Activated CD8-positive, alpha-beta memory T cell treated with anti-CD3 and anti-CD28 coated beads for 4 hours (primary cell): ENCODE measurements at places on chromosomes 1 and 21.

DNA sequence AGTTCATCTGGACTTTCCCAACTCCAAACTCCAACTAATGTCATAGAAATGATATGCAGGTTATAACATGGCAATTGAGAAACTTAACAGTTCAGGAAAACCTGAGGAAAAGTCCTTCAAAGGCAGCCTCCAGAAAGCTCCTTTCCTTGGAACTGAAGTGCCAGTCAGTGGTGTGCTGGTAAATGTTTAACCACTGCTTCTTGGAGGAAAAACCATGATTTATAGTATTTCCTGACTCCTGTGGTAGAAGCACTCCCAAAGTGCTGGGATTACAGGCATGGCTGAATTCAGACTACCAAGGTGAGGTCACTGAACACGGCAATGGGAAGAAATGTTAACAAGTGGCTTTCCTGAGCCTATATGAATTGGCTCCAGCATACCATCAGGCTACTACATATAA is 26.7 kb upstream of the ZNHIT6 start:
- no peak for DNase-seq

DNA sequence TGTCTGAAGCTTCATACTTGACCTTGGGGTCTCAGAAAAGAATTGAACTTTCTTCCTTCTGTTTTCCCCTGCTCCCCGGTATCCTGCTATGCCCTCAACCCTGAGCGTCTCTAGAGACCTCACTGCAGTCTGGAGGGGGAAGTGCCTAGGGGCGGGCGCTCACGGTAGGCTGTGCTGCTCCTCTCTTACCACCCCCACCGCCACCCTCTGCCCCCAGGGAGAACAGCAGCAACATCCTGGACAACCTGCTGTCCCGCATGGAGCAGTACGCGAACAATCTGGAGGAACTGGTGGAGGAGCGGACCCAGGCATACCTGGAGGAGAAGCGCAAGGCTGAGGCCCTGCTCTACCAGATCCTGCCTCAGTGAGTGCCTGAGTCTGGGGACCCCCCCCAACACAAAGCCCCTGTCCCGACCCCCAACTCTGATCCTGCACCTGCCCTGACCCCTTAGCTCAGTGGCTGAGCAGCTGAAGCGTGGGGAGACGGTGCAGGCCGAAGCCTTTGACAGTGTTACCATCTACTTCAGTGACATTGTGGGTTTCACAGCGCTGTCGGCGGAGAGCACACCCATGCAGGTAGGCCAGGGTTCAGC is 10.3 kb downstream of the NPR1 start:
- no peak for DNase-seq

GRCh38 chr1:242523719-242524570 is 552 bp downstream of the PLD5 start:
- no peak for DNase-seq

DNA sequence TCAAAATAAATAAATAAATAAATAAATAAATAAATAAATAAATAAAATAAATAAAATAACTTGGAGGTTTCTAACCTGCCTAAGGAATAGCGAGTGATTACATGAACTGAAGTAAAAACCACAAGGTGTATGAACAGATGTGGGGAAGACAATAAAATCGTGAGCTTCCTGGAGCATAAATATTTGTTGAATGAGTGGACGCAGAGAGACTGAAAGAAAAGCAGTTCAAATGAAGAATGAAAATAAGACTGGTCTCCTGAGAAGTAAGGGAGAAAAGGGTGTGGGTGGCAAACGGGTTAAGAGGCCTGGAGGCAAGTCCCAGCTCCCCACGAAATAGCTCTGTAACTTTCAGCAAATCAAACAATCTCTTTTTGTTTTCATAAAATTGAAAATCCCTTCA is 33.6 kb downstream of the CHML start:
- no peak for DNase-seq

DNA sequence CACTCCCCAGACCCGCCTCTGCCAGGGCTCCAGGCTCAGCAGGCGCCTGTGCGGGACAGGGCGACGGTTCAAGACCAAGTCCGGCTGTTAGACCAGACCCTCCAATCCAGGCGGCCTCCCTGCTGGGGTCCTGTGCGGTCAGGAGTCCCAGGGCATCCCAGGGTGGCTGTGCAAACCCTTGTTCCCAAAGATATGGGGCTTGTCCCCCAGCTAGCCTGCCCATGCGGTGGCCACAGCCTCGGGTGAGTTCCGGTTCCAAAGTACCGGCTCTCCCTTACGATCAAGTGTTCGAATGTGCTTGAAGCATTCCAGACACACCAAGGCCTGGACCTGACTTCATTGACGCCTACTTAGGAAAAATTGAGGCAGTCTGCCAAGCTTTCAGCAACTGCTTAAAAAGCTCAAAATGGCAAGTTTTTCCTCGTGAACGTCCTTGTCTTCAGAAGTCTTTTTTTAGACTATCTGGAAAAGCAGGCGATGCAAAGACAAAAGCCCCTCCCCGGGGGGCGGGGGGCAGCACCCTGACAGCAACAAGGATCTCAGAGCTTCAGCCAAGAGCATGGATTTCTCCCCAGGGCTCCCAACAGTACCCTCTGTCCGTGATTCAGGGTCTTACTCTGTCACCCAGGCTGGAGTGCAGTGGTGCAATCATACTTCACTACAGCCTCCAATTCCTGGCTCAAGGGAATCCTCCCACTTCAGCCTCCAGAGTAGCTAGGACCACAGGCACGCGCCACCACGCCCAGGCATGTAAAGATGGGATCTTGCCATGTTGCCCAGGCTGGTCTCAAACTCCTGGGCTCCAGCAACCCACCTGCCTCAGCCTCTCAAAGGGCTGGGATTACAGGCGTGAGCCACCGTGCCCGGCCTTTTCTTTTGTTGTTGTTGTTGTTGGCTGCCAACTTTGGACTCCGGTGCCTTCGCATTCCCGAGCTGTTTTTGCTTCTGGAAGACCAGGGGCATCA is 2.3 kb downstream of the FAAP20 start:
- no peak for DNase-seq

DNA sequence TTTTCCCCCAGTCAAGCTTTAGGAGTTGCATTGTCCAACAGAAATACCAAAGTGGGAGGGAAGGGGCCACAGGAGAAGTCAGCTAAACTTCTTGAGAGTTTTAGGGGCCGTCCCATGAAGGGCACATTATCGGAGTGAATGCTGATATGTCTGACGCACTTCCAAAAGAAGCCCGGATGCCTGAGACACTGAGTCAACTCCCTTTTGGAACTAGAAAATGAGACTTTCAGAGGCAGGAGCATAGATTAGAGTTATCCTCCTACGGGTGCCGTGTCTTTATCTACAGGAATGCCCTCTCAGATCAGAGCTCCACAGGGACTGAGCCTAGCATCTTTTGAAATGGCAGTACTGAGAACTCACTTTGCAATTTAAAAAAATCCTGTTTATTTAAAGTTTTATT is 13.1 kb downstream of the ACTN2 start:
- DNase-seq, result no peak
